AG09309 (cell line): ENCODE measurements at places on chromosomes 12 and 14.

- DNase-seq = no peak
These were observed 61.0 kb upstream of the BTG1 start for GRCh38 chr12:92206596-92206995.

DNA sequence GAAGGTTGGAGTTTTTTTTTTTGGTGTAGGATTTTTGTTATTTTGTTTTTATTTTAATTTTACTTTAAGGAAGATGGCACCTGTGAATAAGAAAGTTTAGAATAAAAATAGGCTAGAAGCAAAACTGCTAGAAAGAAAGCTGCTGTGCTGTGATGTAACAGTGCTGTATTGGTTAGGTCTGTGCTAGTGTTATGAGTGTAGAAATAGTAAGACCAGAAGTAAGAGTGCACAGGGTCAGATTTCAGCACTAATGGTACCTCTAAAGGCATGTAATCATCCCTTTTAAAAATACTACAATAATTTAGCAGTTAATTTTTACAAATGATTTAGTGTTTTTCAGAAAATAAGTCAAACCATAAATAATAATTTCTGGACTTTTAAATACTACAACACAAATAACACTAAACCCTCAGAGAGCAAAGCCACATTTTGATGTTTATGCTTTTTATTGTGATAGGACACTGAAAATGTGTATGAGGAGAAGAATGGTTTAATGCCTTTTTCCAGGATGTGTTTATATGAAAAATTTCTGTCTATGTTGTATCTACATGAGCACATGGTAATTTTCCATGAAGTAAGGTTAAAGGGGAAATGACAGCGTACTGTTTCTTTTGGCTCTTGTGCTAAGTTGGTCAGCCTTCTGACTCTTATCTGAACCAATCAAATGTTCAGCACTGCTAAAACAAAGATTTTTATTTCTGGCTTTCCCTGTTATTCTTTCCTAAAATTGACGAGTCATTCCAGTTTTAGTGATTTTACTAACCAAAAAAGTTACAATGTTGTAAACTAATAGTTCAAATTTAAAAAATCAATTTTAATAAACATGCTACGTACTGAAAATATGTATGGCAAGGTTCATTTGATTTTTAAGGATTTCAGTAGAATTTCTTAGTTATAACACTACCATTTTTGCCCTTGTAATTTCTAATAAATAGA, 96.1 kb downstream of the PPHLN1 start:
- DNase-seq = peak; percentile 23

- no peak for DNase-seq
These were observed 1286.5 kb downstream of the TMEM121 start for GRCh38 chr14:106812788-106813476.

GRCh38 chr14:103696466-103697071, 18.7 kb downstream of the XRCC3 start:
- no peak for DNase-seq

DNA sequence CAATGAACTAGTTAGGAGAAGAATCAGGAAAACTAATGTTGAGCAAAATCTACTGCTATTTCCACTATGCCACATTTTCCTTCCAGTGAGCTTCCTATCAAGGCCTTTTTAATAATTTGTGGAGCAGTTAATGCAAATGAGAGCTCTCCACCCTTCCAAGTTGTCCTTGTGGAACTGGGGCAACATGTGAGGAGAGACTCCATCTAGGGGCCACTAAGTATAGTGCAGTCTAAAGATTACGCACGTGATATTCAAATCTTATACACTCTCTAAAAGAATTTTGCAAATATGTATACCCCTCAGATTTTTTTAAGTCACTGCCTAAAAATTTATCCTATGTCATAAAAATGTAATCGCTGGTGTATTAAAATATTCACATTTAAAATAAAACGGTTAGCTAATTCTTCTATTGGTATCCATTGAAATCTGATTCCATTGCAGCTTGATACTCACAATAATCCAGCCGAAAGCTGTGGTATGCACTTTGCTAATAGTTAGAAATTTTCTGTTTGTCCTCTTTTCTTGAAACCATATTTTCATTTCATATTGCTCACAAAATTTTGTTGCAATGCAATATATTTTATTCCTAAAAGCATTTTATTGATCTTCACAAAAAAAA, 100.1 kb downstream of the PAH start:
- DNase-seq = no peak
